ENCODE measurements at places on chromosomes 2 and 18. TPM values are rescaled to one million over a fixed set of nuclear protein-coding genes. Genes with fewer than 3 reads are reported as not detected.
A peak's percentile ranks its signal among the peaks of the same experiment; 100 is the strongest.

Gene ZNF396
- total RNA-seq, result 2.6 TPM

Gene SKOR2
- not detected for total RNA-seq

Gene KCNK3
- total RNA-seq, result 20.5 TPM

Gene CROCC2
- total RNA-seq, result not detected

GRCh38 chr18:56869189-56869777 is 218.1 kb downstream of the WDR7 start:
- H3K27ac ChIP-seq, result no peak overlapping the region
- H3K4me3 ChIP-seq, result no peak overlapping the region
- peak; percentile 19 for DNase-seq
- peaks cover 4% of the 10 kb centered on the region for H3K4me1 ChIP-seq

DNA sequence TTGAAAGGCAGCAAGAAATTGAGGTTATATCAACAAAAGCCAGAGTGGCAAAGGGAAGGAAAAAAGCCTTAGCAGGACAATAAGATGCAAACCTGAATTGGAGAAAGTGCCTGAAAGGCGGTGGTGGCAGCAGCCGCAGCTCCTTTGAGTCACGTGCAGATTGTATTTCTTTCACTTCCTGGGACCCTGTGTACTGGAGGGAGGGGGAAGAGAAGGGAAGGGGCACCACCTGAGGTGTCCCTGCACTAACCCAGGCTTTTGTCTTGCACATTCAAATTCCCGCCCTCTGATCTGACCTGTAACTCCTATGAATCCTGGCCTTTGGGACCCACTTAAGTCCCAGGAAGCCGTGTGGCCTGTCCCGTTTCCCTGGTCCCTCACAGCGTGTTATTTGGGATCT is 326.1 kb upstream of the SKOR2 start:
- DNase-seq, result no peak
- no peak overlapping the region for H3K27ac ChIP-seq
- no peaks in the 10 kb centered on the region for H3K4me1 ChIP-seq

DNA sequence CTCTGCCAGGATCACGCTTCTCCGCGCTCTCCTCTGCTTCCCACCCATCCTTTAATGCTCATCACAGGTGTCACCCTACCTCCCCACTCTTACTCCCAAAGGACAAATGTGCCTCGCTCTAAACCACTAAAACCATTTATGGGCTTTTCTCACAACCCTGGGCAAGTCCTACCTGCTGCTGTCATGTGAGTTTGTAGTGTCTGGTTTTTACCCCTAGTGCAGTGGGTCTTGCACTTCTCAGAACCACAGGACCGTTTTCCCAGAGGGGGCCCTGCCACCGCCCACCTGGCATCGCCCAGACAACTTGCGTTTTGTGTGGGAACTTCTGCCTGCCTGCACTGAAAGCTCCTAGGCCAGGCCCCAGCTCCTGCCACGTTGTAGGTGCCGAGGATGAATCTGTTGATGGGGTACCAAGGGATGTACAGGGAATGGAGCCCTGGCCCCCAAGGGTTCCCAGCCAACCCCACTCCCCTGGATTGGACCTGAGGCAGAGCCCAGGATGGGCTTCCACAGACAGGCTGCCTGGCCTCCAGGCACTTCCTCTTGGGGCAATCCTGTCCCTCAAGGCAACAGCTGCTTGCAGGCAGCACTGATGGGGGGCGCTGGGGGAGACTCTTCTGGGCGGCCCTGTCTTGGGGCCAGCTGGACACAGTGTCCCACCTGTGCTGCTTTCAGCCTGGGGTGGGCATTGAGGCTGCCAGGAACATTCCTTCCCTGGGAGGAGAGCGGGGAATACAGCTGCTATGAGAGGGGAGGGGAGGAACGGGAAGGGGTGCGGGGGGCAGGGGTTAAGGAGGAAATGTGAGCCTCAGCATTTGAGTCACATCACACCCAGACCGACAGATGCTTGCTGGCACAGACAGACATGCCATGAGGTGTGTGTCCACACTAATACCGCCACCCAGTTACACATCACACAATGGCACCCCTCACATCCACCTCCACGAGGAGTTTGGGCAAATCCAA is 176.3 kb downstream of the ZFP36L2 start:
- H3K4me3 ChIP-seq, result no peak overlapping the region
- no peaks in the 10 kb centered on the region for H3K36me3 ChIP-seq
- peaks cover 14% of the 10 kb centered on the region for H3K4me1 ChIP-seq

- H3K27me3 ChIP-seq, result no peaks in the 10 kb centered on the region
- peak overlapping the region; percentile 51 for H3K27ac ChIP-seq
- no peak overlapping the region for H3K4me3 ChIP-seq
- no peaks in the 10 kb centered on the region for H3K36me3 ChIP-seq
Measured at GRCh38 chr2:54546923-54547720, 91.0 kb downstream of the SPTBN1 start.

GRCh38 chr2:109535217-109535946 is 78.4 kb downstream of the SEPTIN10 start:
- no peaks in the 10 kb centered on the region for H3K36me3 ChIP-seq
- H3K27ac ChIP-seq, result no peak overlapping the region
- no peak for DNase-seq
- no peak overlapping the region for H3K4me3 ChIP-seq

DNA sequence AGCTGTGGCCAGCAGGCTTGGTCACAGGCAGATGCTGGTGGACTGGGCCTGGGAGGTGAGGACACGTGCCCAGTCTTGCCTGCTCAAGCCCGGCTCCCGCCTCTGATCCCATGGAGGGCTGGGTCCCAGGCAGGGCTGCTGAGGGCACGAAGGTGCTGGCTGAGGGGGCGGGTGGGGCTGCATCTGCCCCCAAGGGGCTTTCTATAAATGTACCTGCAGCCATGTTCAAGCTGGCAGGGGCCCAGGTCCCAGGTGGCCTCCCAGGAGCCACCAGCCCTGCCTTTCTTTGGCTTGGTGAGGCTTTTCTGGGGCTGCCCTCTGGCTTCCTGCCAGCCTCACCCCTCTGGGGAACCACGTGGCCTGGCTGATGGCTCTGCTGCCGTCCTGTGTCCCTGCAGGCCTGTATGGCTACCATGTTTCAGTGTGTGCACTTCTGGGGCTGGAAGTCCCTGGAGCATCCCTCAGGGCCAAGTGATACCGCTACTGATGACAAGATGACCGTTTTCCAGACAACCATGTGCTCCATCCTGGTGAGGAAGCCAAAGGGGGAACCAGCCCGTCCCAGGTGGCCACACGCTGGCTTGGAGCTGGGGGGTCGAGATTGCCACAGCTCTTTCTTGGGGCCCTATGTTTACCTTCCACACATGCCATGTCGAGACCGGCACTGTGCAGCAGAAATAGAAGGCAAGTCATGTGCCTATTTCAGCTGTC is 23.2 kb downstream of the HJURP start:
- H3K4me3 ChIP-seq, result no peak overlapping the region
- no peak for DNase-seq
- H3K4me1 ChIP-seq, result no peaks in the 10 kb centered on the region
- H3K27me3 ChIP-seq, result no peaks in the 10 kb centered on the region
- H3K27ac ChIP-seq, result no peak overlapping the region

- H3K27me3 ChIP-seq, result no peaks in the 10 kb centered on the region
- no peak for DNase-seq
- no peak overlapping the region for H3K27ac ChIP-seq
- no peak overlapping the region for H3K4me3 ChIP-seq
Measured at GRCh38 chr2:84849271-84849952, 31.5 kb downstream of the TRABD2A start.

DNA sequence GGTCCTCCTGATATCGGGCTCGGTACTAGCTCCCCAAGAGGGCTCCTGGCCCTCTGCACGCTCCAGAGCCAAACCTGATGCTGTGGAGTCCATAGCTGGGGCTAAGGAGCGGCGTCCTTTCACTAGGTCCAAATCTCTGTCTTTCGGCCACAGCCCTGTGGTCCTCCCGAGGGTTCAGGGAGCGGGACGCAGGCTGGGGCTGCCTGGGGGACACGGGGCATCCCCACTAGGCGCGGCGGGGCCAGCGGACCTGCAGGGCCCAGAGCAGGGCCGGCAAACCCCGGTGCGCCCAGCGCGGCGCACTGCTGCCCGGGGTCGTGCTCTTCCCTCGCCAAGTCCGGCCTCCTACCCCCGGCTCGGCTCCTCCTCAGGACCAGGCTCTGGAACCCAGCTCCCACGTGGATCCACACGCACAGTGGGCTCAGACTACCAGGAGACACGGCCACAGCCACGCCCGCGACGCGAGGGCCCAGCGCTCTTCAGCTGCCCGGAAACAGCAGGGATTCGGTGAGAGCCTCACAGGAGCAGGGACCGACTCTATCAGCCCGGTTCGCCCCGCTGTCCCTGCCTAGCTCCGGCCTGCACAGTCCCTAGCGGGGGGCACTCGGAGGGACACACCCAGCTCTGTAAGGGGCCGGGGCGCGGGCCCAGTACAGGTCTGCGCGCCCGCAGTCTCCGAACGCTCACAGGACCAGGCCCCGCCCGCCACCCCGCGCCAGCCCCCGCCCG is 593 bp downstream of the ZNF514 start:
- peak overlapping the region; percentile 72 for H3K27ac ChIP-seq
- H3K36me3 ChIP-seq, result no peaks in the 10 kb centered on the region
- H3K4me1 ChIP-seq, result peaks cover 20% of the 10 kb centered on the region
- DNase-seq, result peak; percentile 48

GRCh38 chr2:100142393-100142792 is at the start of gene AFF3:
Gene AFF3, minus strand, starts transcription at chr2:100142590. Its CDS starts 38,136 bp downstream, at chr2:100104454.
- H3K4me3 ChIP-seq, result no peak within 1 kb of the TSS
- H3K36me3 ChIP-seq, result no peaks in the 10 kb centered on the region
- no peak for DNase-seq
- no peak within 1 kb of the TSS for H3K27ac ChIP-seq
- no peaks in the 10 kb centered on the region for H3K27me3 ChIP-seq
- no peaks in the 10 kb centered on the region for H3K4me1 ChIP-seq

GRCh38 chr2:205808486-205809121 is 126.3 kb downstream of the NRP2 start:
- no peak overlapping the region for H3K27ac ChIP-seq
- no peaks in the 10 kb centered on the region for H3K36me3 ChIP-seq
- no peak overlapping the region for H3K4me3 ChIP-seq
- H3K27me3 ChIP-seq, result no peaks in the 10 kb centered on the region
- DNase-seq, result no peak

DNA sequence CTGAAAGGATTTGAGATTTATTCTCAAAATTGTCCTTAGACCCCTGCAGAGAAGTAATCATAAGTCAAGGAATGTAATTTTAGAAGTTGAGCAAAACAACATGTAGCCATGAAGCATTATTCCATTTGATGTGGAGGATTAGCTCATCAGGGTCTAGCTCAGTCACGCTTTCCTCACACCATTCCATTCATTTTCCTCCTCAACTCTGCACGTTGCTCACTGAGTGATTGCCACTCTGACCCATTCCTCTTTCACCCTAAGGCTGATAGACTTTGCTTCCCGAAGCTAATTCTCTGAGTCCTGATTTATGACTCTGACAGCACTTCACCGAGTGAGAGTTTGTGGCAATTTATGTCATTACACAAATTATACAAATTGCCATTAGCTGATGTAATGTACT is 820.6 kb upstream of the PIK3C3 start:
- H3K4me3 ChIP-seq, result no peak overlapping the region
- H3K4me1 ChIP-seq, result no peaks in the 10 kb centered on the region
- H3K27me3 ChIP-seq, result no peaks in the 10 kb centered on the region
- H3K27ac ChIP-seq, result no peak overlapping the region

DNA sequence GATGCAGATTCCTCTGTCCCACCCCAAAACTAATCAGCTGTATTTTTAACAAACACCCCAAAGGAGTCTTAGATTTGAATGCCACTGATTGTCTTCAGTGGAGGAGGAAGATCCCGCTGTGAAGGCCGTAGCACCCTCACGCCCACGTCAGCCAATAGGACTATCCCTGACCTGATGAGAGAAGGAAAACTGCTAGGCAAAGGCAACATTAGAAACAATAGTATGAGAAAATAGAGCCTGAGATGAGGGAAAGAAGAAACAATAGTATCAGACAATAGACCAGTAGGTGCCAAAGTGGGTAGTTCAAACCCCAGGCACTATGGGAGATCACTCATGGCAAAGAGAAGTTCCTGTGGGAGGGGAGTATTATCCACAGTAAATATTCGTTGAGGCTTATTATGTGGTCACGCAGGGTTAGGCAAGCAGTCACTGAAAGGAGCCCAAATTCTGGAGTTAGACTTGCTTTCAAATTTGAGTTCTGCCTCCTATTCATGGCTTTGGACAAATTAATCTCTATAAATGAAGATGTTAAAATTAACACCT is 2.8 kb downstream of the PCBP1 start:
- no peak overlapping the region for H3K4me3 ChIP-seq
- no peak for DNase-seq
- H3K27ac ChIP-seq, result peak overlapping the region; percentile 99
- no peaks in the 10 kb centered on the region for H3K36me3 ChIP-seq
- peaks cover 40% of the 10 kb centered on the region for H3K4me1 ChIP-seq
- no peaks in the 10 kb centered on the region for H3K27me3 ChIP-seq

DNA sequence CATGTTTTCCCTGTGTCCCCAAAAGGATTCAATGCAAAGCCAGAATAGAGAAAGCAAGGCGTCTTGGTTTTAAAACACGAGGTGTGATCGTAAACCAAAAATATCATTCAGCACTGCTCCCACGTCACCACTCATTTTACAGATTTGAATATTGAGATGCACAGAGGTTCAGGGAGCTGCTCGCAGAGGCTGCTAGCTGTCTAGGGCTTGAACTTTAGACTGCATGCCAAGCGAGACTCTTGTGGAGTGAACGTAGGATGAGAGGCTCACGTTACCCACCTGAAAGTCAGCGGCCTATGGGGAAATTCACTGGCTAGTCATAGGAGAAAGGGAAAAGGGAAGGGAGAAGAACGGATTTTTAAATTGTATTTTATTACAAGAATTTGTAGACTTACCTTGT is 130.1 kb downstream of the MBP start:
- no peak overlapping the region for H3K27ac ChIP-seq
- DNase-seq, result no peak
- H3K4me3 ChIP-seq, result no peak overlapping the region
- H3K27me3 ChIP-seq, result no peaks in the 10 kb centered on the region
- peaks cover 3% of the 10 kb centered on the region for H3K4me1 ChIP-seq

GRCh38 chr2:23588508-23589201 is 203.7 kb downstream of the KLHL29 start:
- no peak overlapping the region for H3K27ac ChIP-seq
- H3K36me3 ChIP-seq, result no peaks in the 10 kb centered on the region
- no peak for DNase-seq
- H3K4me1 ChIP-seq, result peaks cover 5% of the 10 kb centered on the region
- no peak overlapping the region for H3K4me3 ChIP-seq
- H3K27me3 ChIP-seq, result no peaks in the 10 kb centered on the region

- no peak for DNase-seq
- no peaks in the 10 kb centered on the region for H3K36me3 ChIP-seq
- no peaks in the 10 kb centered on the region for H3K27me3 ChIP-seq
- no peak overlapping the region for H3K27ac ChIP-seq
- H3K4me3 ChIP-seq, result no peak overlapping the region
- H3K4me1 ChIP-seq, result no peaks in the 10 kb centered on the region
Measured at GRCh38 chr2:13106302-13106701, 389.6 kb downstream of the TRIB2 start.

- H3K4me3 ChIP-seq, result no peak overlapping the region
- no peaks in the 10 kb centered on the region for H3K27me3 ChIP-seq
- no peaks in the 10 kb centered on the region for H3K36me3 ChIP-seq
- H3K27ac ChIP-seq, result no peak overlapping the region
- no peaks in the 10 kb centered on the region for H3K4me1 ChIP-seq
Measured at GRCh38 chr2:205386109-205386508, 296.2 kb upstream of the NRP2 start.

DNA sequence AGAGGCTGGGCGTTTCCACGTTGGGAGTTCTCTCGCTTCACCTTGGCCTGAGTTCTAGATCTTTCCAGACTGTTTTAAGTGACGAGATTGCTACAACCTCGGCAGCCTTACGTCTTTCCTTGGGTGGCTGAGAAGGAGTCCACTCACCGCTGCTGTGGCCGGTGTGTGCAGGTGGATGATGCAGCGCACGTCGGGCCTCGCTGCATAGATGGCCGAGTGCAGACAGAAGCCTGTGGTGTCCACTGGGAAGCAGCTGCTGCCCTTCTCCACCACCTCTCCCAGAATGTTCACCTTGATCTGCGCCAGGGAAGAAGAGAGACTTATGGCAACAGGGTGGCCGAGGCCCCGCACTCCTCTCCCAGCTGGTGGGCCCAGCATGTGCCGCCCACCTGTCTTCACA is 75.7 kb downstream of the ADD2 start:
- no peak overlapping the region for H3K4me3 ChIP-seq
- H3K36me3 ChIP-seq, result no peaks in the 10 kb centered on the region
- DNase-seq, result no peak

All from body of pancreas (tissue), 4 donors.